ENCODE measurements at places on chromosomes 11 and 22. TPM values are rescaled to one million over a fixed set of nuclear protein-coding genes. Genes with fewer than 3 reads are reported as not detected.
A peak's percentile ranks its signal among the peaks of the same experiment; 100 is the strongest.

GRCh38 chr11:104159356-104159755 is 4.6 kb downstream of the PDGFD start:
- no peak overlapping the region for H3K4me3 ChIP-seq
- no peak overlapping the region for H3K27ac ChIP-seq
- H3K36me3 ChIP-seq, result no peaks in the 10 kb centered on the region
- no peaks in the 10 kb centered on the region for H3K4me1 ChIP-seq

The FAM227A gene
- 0.77 TPM for total RNA-seq

DNA sequence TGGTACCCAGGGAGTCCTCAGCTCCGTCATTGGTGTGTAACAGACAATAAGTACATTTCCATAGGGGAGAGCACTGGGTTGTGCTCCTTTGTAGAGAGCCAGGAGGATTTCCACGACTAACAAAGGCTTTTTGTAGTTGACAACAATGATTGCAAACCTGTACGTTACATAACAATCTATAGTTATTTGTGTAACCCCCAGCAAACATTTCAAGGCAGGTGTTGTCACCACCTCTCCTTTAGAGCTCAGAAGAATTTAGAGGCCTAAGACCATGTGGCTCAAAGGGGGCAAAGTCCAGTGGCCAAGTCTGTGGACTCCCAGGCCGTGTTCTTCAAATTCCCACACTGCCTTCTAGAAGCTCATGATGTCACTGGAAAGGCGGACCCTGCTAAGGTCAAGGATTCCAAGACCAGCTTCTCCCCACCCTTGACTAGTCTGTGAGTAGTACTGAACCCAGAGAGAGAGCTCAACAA is 15.8 kb downstream of the RPL27A start:
- no peak overlapping the region for H3K4me3 ChIP-seq
- H3K4me1 ChIP-seq, result peaks cover 5% of the 10 kb centered on the region
- no peak overlapping the region for H3K27ac ChIP-seq
- H3K27me3 ChIP-seq, result no peaks in the 10 kb centered on the region

The ZP1 gene
- total RNA-seq, result under 0.01 TPM

DNA sequence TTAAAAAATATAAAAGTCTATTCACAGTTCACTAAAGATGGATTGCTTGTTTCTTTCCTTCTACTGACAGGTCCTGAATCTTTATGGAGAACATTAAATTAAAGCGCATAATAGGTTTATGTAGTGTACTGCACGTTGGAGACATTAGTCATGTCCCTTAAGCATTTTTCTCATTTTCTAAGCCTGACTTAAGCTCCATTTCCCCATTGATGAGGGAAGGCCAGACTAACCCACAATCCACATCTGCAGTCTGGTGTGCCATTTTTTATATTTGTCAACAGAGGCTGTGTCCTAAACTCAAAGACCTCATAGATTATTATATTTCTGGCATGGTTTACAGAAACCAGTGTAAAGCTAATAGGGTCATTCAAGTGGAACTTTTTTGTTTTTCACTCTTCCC is 39.9 kb downstream of the CADM1 start:
- peak; percentile 93 for DNase-seq
- no peaks in the 10 kb centered on the region for H3K27me3 ChIP-seq
- H3K4me1 ChIP-seq, result no peaks in the 10 kb centered on the region
- H3K4me3 ChIP-seq, result no peak overlapping the region
- no peaks in the 10 kb centered on the region for H3K36me3 ChIP-seq
- H3K27ac ChIP-seq, result no peak overlapping the region

DNA sequence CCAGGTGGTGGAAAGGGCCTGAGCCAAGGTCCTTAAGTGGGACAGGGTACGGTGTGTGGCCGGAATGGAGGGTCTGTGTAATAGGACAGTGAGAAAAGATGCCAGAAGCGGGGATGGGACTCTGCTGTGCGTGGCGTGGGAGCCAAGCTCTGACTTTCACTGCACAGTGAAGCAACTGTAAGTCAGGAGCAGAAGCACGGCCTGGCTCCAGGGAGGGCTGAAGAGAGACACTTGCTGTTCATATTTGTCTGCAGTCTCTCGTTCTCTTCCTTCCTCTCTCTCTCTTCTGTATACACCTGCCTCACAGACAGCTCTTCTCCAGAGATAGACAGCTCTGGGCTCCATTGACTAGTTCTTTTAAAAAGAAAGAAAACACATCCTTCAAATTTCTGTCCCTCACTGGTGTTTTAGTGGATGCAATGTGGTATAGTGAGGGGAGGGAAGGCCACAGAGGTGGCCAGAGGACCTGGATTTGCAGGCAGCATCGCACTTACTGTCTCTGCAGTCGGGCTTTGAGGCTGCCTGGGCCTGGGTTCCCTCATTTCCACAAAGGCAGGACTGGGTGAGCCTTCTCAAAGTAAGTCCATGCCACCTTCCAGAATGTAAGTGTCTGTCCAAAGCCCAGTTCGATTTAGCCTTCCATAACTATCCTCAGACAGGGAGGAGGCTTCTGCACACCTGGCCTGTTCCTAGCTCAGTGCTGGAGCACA is 2.1 kb downstream of the IL17RA start:
- H3K36me3 ChIP-seq, result no peaks in the 10 kb centered on the region
- H3K4me3 ChIP-seq, result no peak overlapping the region
- H3K4me1 ChIP-seq, result peaks cover 3% of the 10 kb centered on the region
